ENCODE measurements at places on chromosomes 12 and 14.

GRCh38 chr12:57106021-57106708 lies 5.0 kb downstream of the STAT6 start:
- DNase-seq: no peak

- peak; percentile 58 for DNase-seq
Measured at GRCh38 chr12:106747973-106748436, 26.5 kb upstream of the RIC8B start.

- no peak for DNase-seq
Measured at GRCh38 chr12:29026419-29026818, 122.7 kb upstream of the FAR2 start.

DNA sequence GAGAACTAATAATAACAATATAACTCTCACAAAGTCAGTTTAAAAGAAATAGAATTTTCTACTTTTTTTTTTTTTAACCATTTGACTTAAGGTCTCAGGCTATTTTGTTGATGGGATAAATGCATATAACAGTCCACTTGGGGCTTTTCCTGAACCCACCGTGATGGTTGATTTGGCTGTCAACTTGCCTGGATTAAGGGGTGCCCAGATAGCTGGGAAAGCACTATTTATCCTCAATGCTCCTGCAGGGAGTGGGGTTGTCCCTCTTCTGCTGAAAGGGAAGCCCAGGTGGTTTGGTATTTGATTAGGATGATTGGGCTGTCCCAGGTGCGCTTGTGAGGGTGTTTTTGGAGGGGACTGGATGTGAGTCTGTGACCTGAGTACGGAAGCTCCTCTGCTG lies 114.9 kb downstream of the AACS start:
- DNase-seq: no peak

DNA sequence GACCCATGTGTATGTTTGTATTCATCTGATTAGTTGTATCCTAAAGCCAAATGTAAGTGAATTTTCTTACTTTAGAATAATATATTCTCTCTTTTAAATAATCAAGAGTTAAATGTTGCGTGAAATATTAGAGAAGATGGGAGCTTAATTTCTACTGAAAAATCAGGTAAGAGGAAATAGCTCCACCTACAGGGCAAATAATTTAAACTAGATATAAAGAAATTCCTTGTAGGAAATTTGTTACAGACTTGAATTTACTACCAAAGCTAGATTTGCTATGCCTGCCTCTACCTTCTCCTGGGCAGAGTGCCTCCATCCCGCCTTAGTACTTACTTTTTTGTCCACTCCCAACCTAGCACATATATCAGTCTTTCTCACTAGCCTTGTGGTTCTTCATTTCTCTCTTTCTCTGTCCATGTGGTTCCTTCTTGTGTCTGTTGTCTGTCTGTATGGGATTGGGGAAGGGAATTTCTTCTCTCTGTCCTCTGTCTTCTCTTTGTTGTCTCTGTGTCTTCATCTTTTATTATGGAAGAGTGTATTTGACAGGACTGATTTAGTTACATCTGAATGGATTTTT lies 44.7 kb downstream of the PALS1 start:
- no peak for DNase-seq

- peak; percentile 35 for DNase-seq
Measured at GRCh38 chr12:120361506-120362208, 7.3 kb downstream of the MSI1 start.

DNA sequence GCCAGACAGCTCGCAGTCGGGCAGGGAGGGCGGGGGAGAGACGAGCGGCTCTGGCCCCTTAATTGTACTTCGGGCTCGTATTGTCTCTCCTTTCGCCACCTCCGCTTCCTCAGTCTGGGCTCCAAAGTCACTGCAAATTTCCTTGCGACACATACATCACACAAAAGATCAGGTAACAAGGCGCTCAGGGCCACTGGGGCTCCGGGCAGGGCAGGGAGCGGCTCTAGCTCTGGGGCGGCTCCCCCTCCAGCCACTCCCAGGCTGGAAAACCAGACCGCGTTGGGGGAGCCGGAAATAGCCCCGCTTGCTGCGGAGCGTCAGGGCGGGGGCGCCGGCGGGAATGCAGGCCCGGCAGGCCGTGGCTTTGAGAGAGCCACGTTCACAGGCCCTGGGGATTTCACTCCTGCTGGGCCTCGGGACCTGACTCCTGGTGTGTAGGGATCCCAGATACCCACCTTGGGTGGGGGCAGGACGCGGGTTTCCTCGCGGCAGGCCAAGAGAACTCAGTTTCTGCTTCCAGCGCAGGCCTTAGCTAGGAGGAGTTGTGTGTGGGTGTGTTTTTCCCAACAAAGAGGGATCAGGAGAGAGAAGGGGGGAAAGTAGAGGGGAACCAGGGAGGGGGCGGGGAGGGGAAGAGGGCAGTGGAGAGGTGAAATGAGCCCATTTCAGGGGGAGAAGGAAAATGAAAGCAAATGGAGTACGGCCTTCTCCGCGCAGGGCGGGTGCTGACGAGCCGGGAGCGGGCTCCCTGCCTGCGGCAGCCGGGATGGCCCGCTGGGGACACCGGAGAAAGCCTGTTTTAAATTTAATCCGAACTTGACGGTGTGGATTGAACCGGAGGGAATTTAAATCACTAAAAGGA lies 4.4 kb upstream of the HOXC9 start:
- no peak for DNase-seq

GRCh38 chr12:48000878-48001504 lies 3.3 kb downstream of the COL2A1 start:
- DNase-seq: no peak

All from stimulated activated naive CD8-positive, alpha-beta T cell treated with anti-CD3 and anti-CD28 coated beads, Interleukin-15, amount 100 ng/mL, for 72 hours (primary cell).